ENCODE measurements at places on chromosomes 11 and 22.
A peak's percentile ranks its signal among the peaks of the same experiment; 100 is the strongest.

DNA sequence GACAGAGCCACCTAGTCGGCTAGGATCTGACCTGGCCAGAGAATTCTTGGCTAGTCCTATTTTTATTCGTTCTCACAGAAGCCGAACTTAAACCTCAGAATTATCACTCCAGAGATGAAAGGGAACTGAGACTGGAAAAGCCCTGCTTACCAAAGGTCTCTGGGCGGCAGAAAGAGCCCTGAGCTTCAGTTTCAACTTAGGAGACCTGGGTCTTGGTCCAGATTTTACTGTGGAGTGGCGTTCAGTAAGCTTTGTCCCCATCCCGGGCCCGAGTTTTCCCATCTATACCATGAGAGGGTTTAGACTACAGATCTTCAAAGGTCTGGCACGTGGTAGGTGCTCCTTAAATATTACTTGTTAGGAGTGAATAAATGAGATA, 516 bp downstream of the NEU3 start:
- DNase-seq, result no peak

- no peak for DNase-seq
These were observed 157.3 kb downstream of the SWAP70 start for GRCh38 chr11:9821008-9821752.

GRCh38 chr11:102577723-102578122, 47.2 kb upstream of the MMP7 start:
- DNase-seq, result no peak

DNA sequence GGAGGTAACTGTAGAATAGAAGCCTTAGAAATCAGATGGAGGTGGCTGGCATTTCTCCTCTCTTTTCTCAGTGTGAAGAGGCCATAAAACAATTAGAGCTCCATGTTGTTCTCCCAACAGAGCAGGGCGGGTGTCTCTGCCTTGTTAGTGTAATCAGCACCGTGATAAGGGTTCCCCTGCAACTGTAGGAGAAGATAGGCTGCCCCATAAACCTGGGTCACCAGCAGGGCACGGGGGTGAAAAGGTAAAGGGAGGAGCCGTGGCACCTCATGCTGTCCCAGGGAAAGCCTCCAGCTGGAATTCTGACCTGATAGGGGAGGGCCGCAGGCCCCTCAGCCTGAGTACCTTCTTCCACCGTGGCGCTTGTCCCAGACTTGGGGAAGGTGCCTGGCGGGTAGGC, 68.7 kb downstream of the ISX start:
- no peak for DNase-seq

DNA sequence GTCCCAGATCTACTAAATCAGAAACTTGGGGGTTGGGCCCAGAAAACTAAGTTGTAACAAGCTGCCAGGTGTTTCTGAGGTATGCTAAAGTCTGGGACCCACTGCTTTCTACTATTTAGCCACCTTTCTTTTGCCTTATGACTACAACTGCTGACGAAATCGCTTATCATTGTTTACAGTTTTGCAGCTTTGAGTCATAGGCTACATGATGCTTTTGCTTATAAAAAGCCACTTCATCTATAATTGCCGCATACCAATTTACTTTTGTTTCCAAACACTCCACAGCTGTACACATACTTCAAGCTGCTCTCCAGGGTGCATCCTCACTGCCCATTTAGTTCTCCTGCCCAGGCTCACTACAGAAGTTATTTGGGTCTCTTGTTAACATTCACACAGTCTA, 144.7 kb downstream of the ENTHD1 start:
- DNase-seq, result no peak

DNA sequence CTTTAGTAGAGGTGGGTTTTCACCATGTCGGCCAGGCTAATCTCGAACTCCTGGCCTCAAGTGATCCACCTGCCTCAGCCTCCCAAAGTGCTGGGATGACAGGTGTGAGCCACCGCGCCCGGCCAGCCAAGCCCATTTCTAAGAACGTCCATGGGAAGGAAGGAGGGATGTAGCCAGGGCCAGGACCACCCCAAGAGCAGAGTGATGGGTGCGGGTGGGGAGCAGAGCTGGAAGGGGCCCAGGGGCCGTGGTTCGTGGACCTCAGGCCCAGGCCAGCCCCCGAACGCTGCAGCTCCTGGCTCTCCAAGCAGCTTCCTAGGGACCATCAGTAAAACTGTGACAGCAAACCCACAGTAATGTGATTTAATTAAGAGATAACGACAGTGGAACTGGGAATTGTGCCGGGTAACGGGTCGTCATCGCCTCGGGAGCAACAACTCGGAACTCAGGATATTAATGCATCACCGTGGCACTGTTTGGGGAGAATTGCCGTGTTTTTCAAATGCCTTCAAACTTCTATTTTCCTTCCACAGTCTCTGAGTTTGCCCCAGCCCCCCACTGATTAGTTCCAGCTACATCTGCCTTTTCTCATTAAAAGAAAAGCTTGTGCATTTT, 74.3 kb downstream of the BRD1 start:
- DNase-seq, result no peak

DNA sequence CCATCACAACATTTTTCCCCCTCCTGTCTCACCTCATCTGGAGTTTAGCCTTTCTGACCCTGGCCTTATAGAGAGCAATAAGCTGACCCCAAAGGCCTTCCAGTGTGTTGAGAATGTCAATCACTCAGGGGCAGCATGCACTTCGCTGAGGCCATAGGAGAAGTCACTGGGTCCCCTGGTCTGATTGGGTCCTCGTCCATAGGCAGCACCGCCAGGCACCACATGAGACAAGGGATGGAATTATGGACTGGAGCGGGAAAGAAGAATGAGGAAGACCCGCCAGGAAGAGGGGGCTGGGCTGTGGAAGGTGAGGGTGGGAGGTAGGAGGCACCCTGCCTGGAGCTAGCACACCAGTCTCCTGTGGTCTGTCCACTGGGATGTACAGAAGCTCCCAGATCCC, 72.9 kb downstream of the DSCAML1 start:
- no peak for DNase-seq

DNA sequence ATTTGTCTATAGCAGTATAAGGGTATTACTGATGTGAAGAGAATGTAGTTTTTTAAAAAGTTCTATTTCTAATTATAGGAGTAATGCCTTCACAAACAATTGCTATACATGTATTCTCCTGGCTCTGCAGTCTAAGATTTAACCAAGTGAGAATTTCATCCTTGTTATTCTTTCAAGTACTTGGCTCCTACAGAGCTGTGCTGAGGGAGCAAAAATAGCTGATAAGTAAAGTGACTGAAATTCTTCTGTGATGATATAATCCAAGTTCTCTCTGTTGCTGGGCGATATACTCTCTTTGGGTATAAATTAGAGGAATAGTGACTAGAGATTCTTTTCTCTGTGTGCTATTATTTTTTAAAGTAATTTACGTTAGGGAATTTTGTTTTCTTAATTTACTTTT, 68.0 kb downstream of the PGR start:
- no peak for DNase-seq

DNA sequence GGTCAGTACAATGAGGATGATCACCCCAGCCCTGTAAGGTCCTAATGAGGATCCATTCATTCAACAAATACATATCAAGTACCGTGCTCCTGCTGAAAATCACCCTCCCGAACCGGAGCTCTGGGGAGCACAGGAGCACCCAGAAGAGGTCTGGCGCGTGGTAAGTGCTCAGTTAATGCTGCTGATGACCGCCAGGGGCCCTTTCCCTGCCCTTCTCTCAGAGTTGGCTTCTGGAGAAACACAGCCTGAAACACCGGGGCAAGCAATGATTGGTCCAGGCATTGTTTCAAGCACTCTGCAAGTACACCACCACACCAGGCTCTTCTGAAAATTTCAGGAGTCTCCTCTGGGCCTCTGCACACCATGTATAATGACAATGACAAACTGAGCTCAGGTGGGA, 3.8 kb upstream of the CCDC86 start:
- DNase-seq, result no peak

- DNase-seq, result no peak
These were observed 436.3 kb downstream of the DYNC2H1 start for GRCh38 chr11:103545551-103545950.

- DNase-seq, result no peak
These were observed 159.1 kb upstream of the HSD17B12 start for GRCh38 chr11:43521471-43521870.

GRCh38 chr11:81359476-81359875, 1374.2 kb downstream of the FAM181B start:
- no peak for DNase-seq

GRCh38 chr11:12540075-12540680, 134.0 kb upstream of the TEAD1 start:
- no peak for DNase-seq

GRCh38 chr22:40238425-40239344, 61.0 kb downstream of the TNRC6B start:
- no peak for DNase-seq

GRCh38 chr11:75430714-75431532, 2.1 kb downstream of the KLHL35 start:
- DNase-seq, result no peak

DNA sequence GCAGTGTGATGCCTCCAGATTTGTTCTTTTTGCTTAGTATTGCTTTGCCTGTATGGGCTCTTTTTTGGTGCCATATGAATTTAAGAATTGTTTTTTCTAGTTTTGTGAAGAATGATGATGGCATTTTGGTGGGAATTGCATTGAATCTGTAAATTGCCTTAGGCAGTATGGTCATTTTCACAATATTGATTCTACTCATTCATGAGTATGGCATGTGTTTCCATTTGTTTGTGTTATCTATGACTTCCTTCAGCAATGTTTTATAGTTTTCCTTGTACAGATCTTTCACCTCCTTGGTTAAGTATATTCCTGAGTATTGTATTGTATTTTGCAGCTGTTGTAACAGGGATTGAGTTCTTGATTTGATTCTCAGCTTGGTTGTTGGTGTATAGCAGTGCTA, 18.3 kb upstream of the ZBED5 start:
- no peak for DNase-seq

DNA sequence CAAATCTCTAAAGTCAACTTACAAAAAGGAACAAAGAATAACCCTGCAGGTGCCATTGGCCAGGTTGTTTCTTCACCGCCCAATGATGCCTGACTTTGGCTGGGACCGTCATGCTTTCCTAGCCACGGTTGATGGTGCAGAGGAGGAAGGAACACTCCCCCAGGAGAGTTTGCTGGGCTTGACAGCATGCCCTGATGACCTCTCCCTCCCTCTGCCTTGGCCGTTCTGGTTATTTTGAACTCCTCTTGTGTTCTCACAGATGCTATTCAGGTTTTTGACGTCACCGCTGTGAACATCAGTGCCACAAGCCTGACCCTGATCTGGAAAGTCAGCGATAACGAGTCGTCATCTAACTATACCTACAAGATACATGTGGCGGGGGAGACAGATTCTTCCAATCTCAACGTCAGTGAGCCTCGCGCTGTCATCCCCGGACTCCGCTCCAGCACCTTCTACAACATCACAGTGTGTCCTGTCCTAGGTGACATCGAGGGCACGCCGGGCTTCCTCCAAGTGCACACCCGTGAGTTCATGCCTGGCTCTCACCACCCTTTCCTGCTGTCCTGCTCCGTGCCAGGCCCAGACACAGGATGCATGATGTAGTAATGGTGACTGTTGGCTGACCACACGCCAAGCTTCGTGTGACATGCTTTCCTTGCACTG, 89.0 kb upstream of the OR4B1 start:
- no peak for DNase-seq

GRCh38 chr11:110526323-110526722, 96.6 kb downstream of the FDX1 start:
- no peak for DNase-seq

DNA sequence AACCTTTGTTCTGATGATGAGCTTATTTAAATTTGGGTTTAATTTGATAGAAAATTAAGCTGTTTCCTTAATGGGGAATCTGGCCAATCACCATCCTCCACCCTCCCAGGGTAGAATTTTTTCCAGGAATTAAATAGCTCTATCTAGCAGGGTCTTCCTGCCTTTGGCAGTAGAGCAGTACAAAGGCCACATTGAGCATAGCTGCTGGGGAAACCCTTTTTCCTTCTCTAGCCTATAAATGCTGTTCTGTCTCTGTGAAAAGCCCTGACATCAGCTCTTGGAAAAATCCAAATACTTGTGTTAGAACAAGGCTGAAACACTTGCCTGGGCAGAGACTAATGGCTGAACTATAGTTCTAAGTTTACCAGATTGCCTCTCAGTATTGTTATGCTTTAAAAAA, 55.1 kb downstream of the ARHGEF12 start:
- DNase-seq, result no peak

GRCh38 chr22:24455751-24456426, 28.5 kb downstream of the ADORA2A start:
- no peak for DNase-seq

GRCh38 chr22:23067023-23067650, 3.2 kb upstream of the GNAZ start:
- peak; percentile 4 for DNase-seq

DNA sequence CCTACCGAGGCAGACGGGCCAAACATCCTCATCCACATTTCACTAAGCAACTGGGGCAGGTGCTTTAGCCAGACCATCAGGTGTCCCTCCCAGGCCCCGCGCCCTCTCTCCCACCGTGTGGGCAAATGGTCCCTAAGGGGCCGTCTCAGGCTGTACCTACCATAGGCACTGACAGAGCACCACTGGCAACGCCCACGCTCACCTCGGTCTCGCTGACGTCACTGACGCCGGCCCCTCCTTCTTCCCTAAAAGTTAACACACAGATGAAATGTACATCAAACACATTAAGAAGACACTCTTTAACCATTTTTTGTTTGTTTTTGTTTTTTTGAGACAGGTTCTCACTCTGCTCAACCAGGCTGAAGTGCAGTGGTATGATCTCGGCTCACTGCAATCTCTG, 9.4 kb downstream of the TTLL1 start:
- DNase-seq, result no peak

- no peak for DNase-seq
These were observed 8.3 kb downstream of the FTH1 start for GRCh38 chr11:61959114-61959513.

- DNase-seq, result no peak
These were observed 12.3 kb upstream of the TUB start for GRCh38 chr11:8068605-8069221.

DNA sequence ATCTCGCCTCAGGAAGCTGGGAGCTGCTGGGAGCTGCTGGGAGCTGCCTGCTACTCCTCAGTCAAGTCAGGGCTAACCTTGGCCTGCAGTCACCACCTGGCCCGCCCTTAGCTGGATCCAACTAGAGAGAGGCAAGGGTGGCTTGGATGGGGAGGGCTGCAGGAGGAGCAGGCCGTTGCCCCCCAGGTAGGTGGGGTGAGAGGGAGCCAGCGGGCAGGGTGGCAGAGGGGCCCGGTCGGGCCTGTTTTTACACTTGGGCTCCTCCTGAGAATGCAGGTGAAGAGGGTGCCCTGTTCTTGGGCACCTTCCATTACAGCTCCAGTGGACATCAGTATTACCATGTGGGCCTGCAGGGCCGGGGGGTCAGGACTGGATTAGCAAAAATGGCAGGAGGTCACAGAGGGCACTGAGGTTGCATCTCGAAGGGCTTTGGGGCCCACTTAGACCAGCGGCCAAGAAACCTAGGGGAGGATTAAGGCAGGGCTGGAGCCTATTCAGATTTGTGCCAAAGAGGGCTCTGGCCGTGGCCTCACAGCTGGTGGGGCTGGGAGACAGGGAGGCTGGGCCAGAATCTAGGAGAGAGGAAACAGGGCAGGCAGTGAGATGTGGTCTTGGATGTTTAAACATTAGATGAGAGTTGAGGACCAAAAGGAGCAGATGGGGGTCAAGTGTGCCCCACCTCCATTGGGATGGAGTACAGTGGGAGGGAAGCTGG, 60.8 kb upstream of the TTLL12 start:
- no peak for DNase-seq

Measured in activated naive CD4-positive, alpha-beta T cell treated with anti-CD3 and anti-CD28 coated beads, Interleukin-2, amount 50 U/mL, for 16 hours (primary cell).